ENCODE measurements at places on chromosomes 1 and 21.

GRCh38 chr1:208135354-208135753, 108.8 kb downstream of the PLXNA2 start:
- no peak for DNase-seq

DNA sequence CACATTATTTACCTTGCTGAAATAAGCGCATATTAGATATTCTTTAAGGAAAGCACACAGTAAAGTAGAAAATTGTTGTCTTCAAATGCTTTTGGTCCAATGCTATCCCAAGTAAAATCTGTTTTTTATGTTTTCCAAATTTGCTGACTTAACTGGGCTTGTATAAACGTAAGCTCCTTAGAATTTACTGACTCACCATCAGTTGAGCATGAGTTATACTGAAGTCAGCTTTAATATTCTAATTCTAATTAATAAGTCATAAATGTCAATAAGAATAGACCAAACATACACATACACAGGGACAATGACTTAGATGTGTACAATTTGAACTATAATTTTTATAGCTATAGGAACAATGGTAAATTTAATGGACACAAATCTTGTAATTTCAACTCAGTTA, 319.2 kb downstream of the TPR start:
- DNase-seq = no peak

GRCh38 chr1:5632814-5633213, 359.4 kb downstream of the NPHP4 start:
- no peak for DNase-seq

GRCh38 chr1:7490576-7490975, 280.5 kb upstream of the VAMP3 start:
- no peak for DNase-seq

GRCh38 chr1:67615886-67616285, 69.1 kb upstream of the GADD45A start:
- DNase-seq = no peak

DNA sequence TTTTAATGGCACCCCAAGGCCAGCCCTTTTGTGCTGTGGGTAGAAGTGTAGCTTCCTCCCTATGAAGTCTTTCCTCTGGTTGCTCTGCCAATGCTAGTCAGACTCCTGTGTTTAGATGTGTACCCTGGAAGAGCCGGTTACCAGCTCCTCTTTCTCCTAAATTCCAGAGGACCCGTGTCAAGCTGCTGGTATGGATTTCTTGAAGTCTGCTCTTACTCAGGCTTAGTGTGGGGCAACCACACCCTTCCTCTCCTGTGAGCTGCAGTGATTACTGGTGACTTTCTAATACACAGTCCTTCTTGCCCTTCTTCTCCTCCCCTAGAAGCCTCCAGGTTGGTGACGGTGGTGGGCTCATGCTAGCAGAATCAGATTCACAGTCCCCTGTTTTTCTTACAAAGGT, 74.1 kb upstream of the AKT3 start:
- DNase-seq = no peak

GRCh38 chr1:87478231-87478630, 149.6 kb downstream of the LMO4 start:
- DNase-seq = no peak

- no peak for DNase-seq
Observed at GRCh38 chr1:213523781-213524398, 463.9 kb upstream of the PROX1 start.

DNA sequence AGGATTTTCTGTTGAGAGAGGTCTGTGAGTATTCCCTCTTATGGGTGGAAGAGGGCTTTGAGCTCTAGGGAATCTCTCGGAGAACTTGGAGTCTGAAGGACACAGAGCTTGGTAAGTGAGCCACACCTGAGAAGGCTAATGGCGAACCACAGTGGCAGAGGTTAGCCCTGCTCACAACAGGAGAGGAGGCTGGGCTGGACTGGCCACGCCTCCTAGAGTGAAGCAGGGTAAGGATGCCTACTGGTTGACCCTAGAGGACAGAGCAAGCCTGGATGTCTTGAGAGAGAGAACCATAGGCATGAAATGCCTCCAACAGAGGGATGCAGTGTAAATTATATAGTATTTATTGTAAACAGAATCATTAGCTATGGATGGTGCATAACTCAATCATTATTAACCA, 232.6 kb downstream of the PCP4 start:
- DNase-seq = no peak

DNA sequence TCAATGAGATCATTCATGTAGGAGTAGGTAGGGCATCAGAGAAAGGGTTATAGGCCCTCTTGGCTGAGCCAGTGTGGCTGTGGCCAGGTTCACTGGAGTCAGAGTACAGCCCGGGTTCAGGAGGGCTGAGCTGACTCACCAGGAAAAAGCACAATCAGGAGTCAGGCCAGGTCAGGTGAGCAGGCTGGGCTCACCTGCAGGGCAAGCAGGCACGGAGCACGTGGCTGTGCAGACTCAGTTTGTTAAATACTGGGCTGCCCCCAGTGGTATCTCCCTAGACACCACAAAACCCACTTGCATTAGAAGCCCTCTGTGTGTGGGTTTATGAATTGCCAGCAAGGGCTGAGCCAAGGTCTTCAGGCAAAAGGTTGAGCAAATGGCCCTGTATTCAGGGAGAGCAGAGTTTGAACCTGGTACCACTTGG, 122.1 kb upstream of the SERBP1 start:
- peak; percentile 30 for DNase-seq

DNA sequence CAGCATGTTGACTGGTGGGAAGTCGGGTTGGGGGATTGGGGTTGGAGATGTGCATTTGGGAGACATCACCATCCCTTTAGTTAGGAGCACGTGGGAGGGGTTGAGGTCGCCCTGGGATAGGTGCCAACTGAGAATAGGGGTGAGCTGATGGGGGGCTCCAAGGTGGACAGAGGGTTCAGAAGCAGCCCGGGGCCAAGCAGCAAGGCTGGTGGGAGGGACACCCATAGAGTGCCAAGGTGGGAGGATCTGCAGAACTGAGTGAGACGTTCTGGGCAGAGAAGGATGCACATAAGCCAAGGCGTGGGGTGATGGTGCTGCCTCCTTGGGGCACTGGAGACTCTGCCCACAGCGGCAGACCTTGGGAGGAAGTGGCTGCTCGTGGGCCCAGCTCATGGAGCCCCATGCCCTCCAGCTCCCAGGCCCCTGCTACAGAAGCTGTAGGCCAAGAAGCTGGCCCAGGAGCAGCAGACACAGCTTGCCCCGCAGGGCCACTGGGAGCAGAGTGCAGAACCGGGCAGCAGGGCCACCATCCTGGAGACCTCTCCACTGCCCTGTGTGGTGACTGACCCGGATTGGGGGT, 31.4 kb upstream of the PKP1 start:
- DNase-seq = no peak

DNA sequence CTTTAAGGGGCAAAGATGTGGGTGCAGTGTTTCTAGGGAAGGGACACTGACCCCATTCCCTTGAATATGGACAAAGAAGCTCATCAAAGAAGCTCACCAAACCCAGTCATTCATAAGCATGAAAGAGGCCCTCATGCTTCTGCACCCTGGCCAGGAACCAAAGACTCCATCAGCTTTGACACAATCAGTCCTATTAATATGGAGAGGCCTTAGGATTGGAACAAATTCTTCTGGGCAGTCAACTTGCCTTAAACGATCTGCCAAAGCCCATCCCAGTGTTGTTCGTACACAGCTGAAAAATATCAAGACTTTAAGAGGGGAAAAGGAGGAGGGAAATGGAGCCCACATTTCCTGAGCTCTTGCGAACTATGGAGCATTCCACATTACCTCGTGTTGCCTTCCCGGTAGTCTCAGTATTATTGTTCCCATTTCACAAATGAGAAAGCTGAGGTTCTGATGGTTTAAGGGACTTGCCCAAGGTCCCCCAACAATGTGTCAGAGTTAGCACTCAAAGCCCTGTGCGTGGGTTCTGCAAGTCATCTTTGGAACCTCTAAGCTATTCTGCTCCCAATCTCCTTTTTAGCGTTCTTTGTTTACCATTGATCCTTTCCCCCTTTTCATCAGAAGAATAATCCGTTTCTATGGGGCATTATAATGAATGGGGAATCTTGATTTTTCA, 161.9 kb downstream of the ZBTB18 start:
- DNase-seq = no peak

GRCh38 chr1:169529068-169529642, 43.4 kb upstream of the SLC19A2 start:
- peak; percentile 86 for DNase-seq

- DNase-seq = no peak
Observed at GRCh38 chr21:17536381-17536780, 23.5 kb downstream of the CXADR start.

- DNase-seq = peak; percentile 25
Observed at GRCh38 chr21:34074283-34075090, 1.1 kb downstream of the MRPS6 start.

- no peak for DNase-seq
Observed at GRCh38 chr1:202578565-202578964, 131.7 kb downstream of the SYT2 start.

DNA sequence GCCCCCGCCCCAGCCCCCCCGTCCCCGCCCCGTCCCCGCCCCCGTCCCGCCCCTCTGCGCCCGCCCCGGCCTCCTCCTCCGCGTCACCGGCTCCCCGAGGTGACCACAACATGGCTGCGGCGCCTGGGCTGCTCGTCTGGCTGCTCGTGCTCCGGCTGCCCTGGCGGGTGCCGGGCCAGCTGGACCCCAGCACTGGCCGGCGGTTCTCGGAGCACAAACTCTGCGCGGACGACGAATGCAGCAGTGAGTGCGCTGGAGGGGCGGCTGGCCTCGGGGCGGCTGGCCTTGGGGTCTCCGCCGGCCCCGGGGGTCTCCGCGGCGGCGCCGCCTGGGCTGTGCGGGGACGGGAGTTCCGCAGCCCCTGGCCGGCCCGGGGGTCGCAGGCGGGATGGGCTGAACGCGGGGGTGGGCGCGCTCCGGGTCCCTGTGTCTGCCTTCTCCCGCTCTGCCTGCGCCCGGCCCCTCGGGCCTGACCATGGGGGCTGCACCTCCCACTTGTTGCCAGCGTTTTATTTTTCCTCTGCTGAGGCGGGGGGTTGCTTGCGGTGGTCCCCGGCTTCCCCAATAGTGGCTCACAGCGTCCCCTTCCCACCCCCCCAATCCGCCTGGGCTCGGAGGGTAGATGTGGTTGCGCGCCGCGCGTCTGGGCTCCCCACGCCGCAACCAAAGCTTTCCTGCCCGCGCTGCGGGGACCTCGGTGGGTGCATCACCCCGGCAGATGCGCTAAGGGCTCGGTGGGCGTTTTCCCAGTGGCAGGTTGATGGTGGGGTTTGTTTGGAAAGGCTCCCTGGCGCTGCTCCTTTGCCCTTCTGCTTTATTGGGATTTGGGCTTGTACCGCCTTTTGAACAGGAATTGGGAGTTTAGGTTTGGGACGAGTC, at the start of gene MIA3:
TSS of gene MIA3 (plus strand) at position 97 of the 879 bp plus-strand sequence. CDS start at position 111, 14 bp downstream.
- peak; percentile 69 for DNase-seq

DNA sequence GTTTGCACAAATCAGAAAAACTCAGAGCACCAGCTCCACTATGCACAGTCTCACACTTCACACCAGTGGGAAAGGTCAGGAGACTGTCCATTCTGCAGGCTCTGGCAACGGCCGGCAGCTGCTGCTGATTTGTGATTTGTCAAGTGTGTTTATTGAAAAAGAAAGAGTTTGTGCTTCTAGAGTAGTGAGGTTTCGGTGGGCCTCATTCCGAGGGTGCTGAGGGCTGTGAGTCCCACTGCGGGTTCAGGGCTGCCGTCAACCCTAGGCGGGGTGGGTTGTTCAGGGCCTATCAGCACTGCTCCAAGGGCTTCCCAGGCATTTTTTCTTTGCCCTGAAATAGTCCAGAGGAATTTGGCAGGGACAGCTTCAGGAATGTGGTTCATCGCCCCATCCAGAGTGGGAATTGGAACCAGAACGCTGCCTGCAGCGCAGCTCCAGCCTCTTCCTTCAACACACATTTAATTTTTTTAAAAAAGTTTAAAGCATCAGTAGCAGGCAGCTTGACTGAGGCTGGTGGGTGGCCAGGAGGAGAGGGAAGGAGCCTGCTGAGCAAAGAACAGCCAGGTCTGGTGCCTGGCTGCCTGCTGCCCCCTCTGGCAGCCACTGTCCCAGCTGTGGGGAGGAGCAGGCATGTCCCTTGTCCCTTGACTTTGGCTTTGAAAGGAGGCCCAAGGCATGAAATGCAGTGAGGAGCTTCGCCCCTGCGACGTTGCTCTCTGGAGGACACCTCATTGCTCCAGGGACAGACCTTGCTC, 19.7 kb downstream of the STUM start:
- DNase-seq = no peak

DNA sequence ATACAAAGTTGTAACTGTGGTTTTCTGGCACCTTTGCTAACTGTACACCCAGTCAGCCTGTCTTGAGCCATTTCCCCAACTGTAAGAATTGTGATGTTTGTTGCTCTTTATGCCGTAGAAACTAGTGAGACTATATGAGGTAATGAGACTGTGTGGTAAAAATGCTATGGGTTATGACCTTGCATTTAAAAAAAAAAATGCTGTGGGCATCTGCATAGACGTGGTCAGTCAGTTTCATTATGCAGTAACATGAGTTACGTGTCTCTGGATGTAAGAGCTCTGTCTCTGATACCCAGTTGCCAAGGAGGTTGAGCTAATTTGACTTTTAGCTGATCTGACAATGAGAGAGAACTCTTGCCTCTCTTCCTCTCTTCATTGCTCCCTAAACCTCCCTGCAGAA, 80.6 kb upstream of the LAMC2 start:
- DNase-seq = no peak

DNA sequence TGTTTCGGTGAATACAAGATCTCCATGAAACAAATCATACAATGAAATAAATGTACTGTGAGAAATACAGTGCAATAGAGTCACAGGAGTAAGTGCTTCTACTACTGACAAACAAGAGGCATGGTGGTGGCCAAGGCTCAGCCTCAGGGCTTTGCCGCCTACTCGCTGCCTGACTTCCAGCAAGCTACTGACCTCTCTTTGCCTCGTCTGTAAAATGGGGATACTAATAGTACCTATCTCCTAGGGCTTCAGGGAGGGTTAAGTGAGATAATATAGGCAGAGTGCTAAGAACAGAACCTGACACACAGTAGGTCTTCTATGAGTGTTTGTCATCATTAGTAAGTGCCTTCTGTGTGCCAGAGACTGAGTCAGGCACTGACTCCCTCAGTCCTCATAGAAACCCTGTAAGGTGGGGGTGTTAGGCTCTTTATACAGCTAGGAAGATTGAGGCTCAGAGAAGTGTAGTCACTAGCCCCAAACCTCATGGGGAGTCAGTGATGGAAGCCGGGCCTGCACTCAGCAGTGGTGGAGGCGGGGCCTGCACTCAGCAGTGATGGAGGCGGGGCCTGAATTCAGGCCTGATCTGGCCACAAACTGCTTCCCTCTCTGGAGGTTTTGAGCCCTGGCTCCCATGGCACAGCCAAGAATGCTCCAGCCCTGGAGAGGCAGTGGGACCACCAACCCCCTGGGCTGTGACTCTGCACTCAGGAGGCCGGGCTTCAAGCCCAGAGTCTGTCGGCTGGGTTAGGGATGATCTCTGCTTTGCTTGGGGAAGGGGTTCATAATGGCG, 6.8 kb downstream of the BSND start:
- DNase-seq = no peak

DNA sequence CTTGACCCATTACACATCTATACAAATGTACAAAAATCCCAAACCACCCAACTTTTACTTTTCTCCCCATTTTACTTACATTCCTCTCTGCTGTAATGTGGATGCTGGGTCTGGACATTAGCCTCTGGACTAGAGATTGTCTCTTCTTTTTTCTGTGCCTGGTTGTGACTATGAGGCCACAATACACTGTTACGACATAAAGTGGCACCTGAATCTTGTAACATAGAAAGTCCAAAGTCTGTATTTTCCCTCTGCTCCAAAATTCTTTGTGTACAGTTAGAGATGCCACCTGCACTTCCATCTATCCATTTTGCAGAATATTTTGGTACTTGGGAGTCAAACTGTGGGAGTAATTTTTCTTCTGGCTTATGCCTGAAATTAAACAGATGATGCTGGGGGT, 22.7 kb downstream of the C21orf91 start:
- no peak for DNase-seq

All from LoVo (cell line).